ENCODE measurements at places on chromosomes 2 and 18.

DNA sequence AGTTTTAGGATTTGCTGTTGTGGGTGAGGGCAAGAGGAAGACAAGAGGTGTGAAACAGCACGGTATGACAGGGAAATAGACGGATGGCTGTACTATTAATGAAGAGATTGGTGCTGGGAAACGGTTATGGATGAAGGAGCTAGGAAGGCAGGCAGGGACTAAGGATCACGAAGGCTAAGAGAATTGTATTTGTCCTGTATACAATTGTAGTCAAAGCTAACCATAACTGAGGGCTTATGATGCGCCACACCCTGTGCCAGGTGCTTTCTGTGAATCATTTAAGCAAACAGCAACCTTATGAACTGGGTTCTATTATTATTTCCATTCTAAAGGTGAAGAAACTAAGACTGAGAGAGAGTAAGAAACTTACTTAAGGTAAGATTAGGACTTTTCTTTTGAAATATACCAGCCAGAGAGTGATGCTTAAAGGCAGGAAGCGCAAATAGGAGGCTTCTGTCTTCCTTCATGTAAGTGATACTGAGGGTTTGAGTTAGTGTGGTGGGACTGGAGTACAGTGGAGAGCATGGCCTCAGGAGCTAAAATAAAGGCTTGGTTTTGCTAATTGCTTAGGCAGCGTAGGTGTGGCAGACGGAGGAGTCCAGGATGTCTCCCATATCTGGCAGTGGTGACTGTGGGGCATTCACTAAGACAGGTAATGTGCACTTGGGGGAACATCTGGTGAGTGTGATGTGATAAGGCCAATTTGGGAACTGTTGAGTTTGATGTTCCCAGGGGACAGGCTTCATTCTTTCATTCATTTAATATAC is 85.8 kb downstream of the PLEKHM3 start:
- no peak for DNase-seq

DNA sequence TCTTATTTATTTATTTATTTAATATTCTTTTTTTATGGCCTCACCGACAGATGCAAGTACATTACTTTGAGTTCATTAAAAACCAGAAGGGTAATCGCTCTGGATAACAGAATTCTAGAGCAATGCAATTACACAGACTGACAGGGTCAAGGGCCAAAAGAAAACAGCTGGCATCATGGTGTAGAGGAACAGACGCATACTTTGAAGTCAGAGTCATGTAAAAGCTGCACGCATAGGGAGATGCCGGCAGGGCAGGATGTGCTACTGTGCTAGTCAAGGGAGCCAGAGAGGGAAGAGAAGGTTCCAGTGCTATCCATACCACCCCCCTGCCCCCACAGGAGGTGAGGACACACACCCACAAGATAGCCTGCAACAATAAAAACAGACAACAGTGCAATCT is 115.2 kb upstream of the TFCP2L1 start:
- DNase-seq: no peak

- DNase-seq: no peak
These were observed 239.6 kb downstream of the PIEZO2 start for GRCh38 chr18:10909724-10910123.

DNA sequence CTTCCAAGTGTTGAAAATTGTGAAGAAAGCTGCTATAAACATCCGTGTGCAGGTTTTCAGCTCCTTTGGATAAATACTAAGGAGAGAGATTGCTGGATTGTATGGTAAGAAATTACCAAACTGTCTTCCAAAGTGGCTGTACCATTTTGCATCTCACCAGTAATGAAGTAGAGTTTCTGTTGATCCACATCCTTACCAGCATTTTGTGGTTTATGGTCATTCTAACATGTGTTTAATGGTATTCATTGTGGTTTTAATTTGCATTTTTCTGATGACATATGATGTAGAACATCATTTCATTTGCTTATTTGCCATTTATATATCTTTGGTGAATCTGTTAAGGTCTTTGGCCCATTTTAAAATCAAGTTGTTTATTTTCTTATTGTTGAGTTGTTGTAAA is 260.7 kb downstream of the SPAG16 start:
- no peak for DNase-seq

DNA sequence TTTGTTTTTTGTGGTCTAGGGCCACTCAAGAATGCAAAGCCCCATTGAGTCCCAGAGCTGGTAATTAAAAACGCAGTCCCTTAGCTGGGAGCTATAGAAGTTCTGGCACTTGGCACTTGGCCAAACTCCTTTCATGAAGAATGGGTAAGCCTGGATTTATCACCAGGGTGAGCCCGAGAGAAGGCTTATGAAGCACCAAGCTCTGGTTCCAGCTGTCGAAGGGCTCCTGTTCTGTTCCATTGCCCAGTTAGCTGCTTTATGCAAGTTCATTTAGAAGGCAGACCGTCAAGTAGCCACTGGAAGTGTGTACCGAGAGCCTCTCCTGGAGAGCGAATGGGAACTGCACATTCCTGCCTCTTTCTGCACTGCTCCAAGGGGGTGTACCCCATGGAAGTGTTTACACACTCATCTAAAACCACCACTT is 14.2 kb downstream of the ECEL1 start:
- no peak for DNase-seq

DNA sequence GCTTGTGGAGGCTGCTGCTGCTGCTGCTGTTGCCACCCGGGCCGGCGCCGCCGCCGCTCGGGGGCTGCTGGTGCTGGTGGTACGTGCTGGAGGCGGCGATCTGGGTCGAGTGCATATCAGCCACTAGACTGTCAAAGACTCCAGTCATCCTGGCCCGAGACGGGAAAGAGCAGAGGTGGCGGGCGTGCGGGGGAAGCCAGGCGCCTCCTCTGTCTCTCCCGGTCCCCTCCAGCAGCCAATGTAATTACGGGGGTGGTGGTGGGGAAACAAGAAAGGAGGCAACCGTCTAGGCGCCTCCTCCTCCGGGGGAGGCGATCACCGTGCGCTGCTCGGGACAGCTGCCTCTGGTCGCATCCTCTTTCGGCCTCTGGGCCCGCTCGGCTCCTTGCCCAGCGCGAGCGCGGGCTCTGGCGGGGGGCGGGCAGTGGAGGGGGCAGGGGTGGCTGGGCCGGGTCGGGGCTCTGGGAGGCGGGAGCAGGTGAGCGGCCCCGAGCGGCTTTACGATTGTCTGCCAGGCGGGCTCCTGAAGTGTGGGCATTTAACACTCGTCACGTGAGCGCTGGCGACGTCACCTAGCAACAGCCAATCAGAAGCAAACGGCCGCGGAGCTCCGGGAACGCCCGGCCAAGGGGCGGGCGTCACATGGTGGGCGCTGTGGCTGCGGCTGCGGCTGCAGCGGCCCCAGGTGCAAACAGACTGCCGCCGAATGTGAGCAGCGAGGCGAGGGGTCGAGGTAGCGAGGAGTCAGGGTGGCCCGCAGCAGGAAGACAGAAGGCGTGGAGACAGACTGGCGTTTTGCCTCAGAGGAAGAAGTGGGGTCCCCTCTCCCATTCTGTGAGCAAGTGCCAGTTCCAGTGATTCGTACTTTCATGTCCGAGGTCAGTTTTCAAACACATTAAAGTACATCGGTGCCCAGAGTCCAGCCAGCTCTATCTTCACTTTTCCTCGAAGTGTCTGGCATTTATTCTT is at the start of gene DLX2:
Gene DLX2 (minus strand): TSS at position 510 of the 969 bp plus-strand sequence. CDS start 362 bp downstream, at position 148.
- DNase-seq: peak; percentile 92

DNA sequence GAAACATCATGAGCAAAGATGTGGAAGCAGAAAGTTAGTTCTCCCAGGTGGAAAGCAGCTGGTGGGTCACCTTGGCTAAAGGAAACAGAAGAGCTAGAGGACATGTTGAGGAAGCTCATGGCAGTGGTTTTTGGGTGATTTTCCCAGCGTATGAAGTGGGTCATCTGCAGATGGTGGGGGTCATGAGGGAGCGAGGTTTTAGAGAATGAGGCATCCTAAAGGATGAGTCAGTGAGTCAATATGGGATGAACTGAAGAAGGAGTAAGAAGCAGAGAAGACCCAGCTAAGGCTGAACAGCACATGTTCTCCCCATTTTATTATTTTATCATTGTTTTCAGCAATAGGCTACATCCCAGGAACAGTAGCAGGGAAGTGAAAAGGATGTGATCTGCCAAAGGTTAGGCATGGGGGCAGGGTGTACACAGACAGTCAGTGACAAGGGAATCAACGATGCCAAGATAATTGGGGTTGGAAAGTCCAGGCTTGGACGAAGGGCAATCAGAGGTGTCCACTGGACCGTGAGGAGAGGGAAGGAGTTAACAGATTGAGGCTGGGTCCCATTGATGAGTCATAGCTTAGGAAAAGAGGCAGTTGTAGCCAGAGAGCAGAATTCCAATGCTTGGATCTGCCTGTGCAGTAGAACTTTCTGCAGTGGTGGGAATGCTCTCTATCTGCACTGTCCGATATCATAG is 289.3 kb upstream of the RAB12 start:
- no peak for DNase-seq

GRCh38 chr2:28413899-28414295 is 21.2 kb downstream of the FOSL2 start:
- DNase-seq: no peak

DNA sequence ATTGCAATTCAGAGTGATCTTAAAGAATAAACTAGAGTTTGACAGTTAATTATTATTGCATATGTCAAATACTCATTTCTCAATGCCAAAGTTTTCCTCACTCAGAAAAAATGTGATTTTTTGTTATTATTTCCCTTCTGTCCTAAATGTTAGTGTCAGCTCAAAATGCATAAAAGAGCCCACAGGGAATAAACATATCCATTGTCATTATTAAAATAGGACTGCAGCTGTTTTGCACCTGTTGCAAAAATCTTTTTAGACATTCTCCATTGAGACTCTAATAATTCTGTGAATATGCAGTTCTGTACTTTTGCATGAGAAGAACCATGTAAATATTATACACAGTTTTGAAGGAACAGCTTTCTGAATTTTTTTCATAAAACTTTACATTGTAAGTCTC is 540.0 kb upstream of the SLC39A10 start:
- no peak for DNase-seq

DNA sequence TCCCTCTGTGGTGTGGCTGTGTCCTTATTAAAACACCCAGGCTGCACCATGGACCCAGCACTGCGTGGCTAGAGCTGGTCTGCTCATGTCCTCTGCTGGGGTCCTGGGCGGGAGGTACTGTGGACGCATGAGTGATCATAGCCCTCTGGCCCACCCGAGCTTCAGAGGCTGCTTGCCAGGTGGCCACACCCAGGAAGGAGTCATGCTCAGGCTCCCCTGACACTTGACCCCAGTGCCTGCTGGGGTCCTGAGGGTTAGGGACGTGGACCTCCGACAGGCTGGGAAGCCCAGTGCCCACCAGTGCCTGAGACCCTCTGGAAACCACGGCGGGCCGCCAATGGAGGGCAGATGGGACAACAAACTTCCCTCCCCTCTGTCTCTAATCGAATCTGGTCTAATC is 66.3 kb upstream of the HS6ST1 start:
- DNase-seq: no peak

DNA sequence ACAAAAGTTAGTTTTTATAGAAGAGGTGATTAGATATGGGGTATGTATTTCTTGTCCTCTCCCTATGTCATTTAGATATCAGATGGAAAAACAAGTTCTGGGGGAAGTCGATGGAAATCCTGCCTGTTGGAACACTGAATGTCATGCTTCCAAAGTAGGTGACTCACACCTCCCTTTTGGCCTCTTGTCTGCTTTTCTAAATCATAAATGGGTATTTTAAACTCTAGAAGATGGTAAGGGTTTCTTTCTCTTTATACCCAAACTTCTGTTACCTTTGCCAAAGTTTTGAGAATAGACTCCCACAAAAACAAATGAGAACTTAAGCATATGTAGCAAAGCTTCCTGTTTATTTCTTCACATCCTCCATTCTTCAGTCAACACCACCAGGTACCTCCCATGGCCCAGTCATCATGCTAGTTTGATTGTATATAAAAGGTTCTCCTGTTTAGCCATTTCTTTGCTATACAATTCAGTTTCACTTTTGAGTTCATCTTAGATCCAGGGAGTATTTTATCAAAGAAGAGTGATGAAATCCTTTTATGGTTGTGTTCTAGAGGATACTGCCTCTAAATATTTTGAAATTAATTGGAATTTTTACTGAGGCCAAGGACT is 63.9 kb downstream of the PRKRA start:
- DNase-seq: no peak

GRCh38 chr2:168439536-168439935 is 16.5 kb upstream of the CERS6 start:
- DNase-seq: peak; percentile 50

DNA sequence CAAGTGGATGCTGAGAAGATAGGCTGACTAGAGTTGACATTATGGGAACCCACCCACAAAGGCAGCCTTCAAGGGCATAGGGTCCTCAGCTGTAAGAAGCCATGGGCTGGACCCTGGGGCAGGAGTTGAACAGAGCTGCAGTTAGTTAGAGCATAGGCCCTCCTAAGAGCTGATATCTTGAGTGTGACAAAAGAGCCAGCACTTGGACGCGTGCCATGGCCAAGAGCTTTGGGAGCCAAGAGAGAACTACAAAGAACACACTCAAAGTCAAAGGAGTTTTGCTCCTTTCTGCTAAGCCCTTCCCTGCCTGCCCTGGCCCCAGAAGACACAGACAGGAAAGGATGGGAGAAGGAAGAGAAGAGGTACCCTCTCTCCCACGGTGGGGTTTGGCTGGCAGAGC is 29.9 kb upstream of the AGAP1 start:
- DNase-seq: no peak

DNA sequence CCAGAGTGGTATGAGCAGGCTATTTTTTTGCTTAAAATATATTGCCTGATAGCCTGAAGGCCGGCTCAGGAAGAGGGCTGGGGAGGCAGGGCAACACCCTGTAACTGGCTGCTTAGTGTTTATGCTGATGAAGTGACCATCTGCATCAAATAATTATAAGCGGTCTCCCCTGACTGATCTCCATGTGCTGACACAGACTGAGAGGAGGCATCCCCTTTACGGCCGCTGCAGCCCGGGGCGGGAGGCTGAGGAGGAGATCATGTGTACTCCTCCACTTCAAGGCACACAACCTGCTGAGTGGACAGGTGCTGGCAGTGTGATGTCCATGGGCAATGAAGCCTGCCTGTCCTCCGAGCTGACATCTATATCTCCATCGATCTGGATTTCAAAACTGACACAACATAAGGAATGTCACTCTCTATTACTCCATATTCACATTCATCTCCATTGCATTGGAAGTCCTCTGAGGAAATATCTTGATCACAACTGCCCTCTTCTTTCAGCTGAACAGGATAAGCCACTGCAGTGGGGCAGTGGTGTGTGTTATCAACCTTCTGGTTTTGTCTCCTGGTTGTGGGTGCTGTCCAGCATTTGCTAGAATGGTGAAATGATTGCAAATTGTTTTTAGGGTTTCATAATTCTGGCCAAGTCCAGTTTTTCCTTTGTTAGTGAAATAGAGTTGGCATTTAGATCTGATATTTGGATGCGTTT is 143.5 kb downstream of the AQP4 start:
- no peak for DNase-seq
